ENCODE measurements at places on chromosomes 11 and 22.

- DNase-seq = no peak
Measured at GRCh38 chr22:23415490-23415851, 164.6 kb downstream of the IGLL1 start.

- DNase-seq = no peak
Measured at GRCh38 chr11:4032097-4032496, 62.5 kb upstream of the RRM1 start.

- no peak for DNase-seq
Measured at GRCh38 chr11:25317216-25317615, 820.4 kb downstream of the LUZP2 start.

GRCh38 chr11:96063053-96063452 lies 139.1 kb upstream of the MTMR2 start:
- no peak for DNase-seq

GRCh38 chr11:78742430-78742829 lies 167.8 kb upstream of the NARS2 start:
- no peak for DNase-seq

GRCh38 chr11:128389461-128389976 lies 197.8 kb downstream of the ETS1 start:
- DNase-seq = no peak

- DNase-seq = peak; percentile 15
Measured at GRCh38 chr11:39365809-39366436, 2093.5 kb downstream of the LRRC4C start.

DNA sequence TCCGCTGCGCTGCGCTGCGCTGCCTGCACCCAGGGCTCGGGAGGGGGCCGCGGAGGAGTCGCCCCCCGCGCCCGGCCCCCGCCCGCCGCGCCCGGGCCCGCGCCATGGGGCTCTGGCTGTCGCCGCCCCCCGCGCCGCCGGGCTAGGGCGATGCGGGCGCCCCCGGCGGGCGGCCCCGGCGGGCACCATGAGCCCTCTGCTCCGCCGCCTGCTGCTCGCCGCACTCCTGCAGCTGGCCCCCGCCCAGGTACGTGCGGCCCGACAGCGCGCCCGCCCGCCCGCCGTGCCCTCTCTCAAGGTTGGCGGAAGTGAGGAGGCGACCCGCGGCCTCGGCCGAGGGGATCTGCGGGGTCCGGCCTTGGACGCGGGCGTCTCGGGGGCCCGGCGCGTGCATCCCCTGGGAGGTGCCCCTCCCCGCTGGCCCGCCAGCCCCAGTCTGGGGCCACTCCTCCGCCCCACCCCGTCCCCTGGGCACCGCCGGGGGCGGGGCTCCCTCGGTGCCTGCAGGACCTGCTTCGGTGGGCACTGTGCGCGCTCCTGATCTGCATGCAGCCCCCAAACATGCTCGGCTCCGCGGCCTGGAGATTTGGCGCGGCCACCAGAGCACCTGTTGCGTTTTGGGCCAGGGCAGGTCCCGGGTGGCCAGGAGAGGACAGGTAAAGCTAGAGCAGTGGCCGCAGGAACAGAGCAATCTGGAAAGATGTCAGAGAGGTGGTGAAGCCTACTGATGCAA lies 429 bp downstream of the VEGFB start:
- no peak for DNase-seq

DNA sequence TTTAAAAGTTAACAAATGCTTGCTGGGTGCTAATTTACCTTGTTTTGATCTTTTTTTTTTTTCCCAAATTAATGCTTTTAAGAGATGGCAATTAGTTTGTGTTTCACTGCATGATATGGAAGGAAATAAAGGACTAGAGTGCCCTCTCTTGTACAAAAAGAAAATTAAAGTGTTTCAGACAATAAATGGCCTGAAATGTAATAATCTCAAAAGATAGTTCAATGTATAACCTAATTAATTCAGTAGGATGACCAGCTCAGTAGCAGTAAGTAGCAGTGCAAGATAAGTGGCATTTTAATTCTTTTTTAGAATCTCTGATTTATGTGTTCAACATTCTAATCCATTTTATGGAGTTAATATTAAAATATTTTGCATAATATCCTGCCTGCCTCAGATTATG lies 39.9 kb upstream of the MYO18B start:
- DNase-seq = no peak

- peak; percentile 17 for DNase-seq
Measured at GRCh38 chr11:65150509-65151299, 16.4 kb upstream of the SYVN1 start.

GRCh38 chr11:129578006-129578405 lies 202.4 kb downstream of the BARX2 start:
- no peak for DNase-seq

DNA sequence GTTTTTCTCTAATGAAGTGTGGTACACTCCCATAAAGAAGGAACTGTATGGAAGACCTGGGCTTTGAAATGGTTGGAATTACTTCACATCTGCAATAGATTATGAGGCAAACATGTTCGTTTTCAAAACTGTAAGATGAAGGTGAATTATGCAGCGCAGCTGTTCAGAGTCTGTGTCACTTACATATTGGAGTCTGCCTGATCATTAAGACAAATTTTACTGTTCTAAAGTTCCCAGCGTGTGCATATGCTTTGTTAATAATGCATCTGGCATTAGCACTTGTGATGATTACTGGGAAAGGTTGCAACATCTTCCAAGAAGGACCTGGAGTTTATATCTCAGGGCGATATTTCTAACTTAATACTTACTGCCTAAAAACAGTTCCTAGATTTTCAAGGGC lies 255.2 kb upstream of the ZC3H12C start:
- DNase-seq = no peak

GRCh38 chr11:94457118-94458029 lies 36.3 kb downstream of the MRE11 start:
- no peak for DNase-seq

DNA sequence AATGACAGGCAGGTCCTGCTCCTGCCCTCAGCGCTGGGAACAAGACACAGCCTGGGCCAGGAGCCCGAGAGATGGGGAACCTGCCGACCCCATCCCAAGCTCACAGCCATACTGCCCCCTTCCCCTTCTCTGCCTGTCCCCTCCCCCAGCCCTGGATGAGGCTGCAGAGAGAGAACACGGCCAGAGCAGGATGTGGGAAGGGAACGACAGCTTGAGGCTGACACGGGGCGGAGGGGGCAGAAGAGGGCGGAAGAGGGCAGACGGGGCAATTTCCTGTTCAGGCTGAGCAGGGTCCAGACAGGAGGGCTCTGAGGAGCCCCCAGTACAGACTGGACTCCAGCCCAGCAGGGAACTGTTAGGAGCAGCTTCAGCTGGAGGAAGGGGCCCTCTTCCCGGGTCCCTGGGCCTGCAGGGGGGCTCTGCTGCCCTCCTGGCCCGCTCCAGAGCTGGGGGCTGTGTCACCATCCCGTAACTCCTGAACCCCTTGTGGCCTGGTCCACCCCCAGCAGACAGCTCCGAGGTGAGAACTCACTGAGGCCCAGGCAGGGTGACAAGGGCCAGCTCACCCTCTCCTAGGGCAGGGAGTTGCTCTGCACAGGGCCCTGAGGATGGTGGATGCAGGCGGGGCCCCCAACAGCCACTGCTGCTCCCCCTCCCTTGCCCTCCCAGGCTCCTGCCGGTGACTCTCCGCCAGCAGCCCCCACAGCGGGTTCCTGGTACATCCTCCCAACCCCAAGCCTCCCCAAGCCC lies 5.7 kb downstream of the CTSD start:
- no peak for DNase-seq

DNA sequence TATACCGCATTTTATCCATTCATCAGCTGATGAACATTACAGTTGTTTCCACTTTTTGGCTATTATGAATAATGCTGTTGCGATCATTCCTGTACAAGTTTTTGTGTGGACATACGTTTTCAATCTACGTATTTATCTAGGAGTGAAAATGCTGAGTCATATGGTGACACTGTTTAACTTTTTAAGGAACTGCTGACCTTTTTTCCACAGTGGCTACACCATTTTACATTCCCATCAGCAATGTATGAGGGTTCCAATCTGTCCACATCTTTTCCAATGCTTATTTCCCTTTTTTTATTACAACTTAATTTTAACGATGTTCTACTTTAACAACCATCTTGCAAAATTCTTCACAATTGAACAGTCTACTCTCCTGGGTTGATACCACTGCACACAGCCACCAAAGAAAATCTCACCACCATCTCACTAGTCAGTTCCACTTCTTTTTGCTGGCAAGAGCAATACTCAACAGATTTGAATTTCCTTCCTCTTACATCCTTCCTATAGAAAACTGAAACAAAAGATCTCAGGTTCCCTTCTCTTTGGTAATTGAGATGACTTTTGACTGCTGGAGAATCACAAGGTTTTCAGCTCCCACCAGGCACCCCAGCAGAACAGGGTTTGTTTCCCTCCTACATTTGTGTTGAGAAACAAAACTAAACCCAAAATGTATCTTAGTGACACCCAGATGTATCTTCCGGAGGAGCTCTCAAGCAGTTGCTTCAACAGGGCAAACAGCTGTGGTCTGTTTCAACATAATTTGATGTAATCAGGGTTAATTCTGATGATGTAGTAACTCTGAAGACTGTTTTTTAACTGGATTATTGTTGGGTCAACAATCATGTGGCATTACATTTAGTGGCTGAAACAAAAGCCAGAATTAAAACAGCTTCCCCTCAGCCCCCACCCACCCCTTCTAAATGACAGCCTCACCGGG lies 7.0 kb upstream of the GAB2 start:
- DNase-seq = peak; percentile 62

GRCh38 chr11:133710241-133710640 lies 135.1 kb downstream of the SPATA19 start:
- no peak for DNase-seq

GRCh38 chr22:40533712-40534378 lies 102.7 kb downstream of the MRTFA start:
- DNase-seq = no peak

DNA sequence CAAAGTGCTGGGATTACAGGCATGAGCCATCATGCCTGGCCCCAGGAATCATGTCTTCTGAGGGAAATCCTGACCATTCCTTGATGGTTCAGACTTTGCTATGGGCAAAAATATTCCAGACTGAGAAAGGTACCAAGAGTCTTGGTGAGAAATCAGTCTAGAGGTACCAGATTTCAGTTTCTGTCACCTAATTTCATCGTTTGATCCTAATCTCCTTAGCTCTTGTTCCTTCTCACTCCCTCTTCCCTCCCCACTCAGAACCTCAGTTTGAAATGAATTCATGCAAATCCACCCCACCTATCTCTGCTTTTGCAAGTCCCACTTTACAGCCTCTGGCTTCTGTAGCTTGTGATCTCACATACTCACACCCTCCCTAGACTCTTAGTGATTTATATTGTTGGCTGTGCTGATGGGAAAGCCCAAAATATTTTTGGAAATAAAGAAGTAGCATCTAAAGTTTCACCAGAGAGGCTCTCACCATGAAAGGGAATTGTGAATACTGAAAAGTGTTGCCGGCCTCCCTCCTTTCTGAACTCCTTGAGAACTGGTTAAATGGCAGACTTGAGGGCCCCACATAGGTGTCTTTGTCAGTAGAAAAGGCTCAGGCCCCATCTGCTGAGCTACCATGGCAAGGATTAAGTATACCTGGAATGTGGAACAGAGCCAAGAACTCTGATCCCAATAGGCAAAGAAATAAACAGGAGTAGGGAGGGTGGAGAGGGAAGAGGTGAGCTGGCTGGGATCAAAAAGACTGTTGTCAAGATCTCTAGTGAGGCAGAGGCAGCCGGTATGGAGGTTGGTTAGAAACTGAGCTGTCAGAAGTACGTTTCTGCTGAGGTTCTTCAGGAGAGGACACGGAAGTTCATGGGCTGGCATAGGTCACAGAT lies 190.5 kb upstream of the MTMR2 start:
- no peak for DNase-seq

DNA sequence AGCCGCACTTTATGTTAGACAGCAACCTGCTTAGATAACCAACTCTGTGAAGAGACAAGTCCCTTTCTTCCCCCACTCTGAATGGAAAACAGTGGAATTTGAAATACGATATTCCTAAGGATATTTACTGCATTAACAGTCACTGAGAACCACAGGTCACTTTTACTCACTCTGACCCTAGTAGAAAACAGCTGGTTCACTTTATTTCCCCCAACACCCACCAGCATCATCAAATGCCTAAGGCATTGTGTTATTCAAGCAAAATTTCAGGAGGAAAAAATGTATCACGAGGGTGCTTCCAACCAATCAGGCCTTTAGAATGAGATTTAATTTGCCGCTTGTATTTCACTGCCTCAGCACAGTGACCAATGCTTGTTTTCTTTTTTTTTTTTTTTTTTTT lies 1134.1 kb upstream of the CCDC90B start:
- no peak for DNase-seq

DNA sequence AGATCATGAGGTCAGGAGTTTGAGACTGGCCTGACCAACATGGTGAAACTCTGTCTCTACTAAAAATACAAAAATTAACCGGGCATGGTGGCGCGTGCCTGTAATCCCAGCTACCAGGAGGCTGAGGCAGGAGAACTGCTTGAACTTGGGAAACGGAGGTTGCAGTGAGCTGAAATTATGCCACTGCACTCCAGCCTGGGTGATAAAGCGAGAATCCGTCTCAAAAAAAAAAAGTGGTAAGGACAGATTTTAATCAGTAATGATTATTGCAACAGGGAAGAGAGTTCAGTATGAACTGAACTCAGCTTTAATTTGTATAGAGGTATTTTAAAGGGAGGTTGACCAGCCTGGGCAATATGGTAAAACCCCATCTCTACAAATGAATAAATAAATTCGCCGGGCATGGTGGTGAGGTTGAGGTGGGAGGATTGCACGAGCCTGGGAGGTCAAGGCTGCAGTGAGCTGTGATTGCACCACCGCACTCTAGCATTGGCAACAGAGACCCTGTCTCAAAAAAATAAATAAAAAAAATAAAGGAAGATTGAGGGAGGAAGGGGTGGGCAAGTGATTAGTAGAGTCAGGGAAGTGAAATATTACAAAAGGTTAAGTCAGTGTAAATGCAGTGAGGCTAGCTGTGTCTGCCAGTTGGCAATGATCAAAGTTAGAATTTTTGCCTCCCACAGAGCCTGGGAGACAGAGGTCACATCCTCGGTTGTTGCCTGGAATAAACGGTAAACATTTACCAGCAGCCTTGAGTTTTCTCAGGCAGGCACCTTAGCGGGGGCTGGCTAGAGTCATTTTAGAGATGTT lies 2.6 kb upstream of the MCM5 start:
- DNase-seq = no peak

DNA sequence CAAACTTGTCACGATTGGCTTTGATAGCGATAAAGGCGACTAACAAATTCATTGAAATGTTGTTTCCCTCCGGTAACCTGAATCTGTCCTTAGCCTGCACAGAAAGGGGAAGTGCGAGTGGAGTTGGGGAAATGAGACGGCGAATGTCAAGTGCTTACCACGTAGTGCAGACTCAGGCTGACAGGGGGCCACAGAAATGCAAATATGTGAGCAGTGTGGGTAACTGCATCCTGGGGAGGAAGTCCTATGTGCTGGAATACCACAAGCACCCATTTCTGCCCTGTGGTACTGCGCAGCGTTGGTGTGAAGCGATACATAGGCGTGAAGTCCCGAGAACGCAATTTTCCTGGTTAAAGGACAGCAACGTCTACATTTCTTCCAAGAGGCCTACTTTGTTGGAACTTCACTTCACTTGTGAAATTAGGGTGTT lies 869 bp upstream of the EIF4ENIF1 start:
- DNase-seq = peak; percentile 42

GRCh38 chr22:42430528-42431125 lies 1.6 kb downstream of the NFAM1 start:
- no peak for DNase-seq

Data from right lung (tissue), 10 donors.